ENCODE measurements at places on chromosomes 2 and 18.

- DNase-seq = no peak
Measured at GRCh38 chr18:484749-485464, 15.6 kb downstream of the COLEC12 start.

DNA sequence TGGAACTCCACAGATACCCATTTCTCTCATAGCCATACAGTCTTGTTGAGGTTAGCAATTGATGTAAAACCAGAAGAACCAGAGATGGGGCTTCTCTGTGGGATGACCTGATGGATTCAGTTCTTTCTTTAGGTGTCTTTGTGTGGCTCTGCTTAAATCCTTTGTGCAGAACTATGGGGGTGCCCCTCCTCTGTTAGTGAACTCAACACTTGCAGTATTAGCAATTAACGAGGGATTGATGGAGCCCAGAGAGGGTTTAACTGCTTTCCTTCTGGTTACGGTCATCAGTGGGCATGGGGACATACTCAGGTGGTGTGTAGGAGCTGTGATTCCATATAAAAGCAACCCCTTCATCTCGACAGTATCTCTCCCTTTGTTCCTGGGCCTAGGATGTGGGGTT is 406.8 kb upstream of the FAM98A start:
- no peak for DNase-seq

- no peak for DNase-seq
Measured at GRCh38 chr2:85091838-85092237, 41.4 kb upstream of the TCF7L1 start.

DNA sequence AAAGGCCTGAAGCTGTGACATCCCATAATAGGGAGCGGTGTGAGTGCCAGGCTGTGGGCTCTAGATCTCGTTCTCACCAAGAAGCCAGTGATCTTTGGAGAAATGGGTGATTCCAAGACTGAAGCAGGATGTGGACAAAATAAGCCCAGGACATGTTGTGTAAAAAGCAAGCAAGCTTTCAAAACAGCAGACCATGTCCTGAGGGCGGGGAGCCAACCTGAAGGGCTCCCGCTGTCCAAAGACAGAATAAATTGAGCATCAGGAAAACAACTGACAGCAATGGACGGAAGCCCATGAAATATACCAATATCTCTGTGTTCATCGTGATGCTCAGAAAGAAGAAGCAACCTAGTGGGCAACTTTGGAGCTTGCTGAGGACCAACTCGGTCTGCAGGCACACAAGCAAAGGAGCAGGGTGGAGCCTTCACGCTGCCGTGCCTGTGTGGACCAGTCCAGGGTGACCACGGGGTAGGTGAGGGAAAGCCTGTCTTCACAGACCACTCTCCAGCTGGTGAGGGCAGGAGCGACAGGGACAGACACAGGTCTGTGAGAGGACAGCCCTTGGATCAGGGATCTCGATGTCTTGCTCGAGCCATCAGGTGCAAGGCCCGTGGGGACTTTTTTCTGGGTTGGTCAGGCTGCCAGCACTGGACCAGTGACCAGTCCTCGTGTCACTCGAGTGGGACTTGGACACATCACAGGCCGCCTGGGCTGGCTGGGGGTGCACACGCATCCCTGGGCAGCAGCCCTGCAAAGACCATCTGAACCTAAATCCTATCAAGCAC is 21.5 kb downstream of the MTERF4 start:
- DNase-seq = no peak
